SJSA1 (cell line): ENCODE measurements at places on chromosomes 4 and X. TPM values are rescaled to one million over a fixed set of nuclear protein-coding genes. Genes with fewer than 3 reads are reported as not detected.
A peak's percentile ranks its signal among the peaks of the same experiment; 100 is the strongest.

DNA sequence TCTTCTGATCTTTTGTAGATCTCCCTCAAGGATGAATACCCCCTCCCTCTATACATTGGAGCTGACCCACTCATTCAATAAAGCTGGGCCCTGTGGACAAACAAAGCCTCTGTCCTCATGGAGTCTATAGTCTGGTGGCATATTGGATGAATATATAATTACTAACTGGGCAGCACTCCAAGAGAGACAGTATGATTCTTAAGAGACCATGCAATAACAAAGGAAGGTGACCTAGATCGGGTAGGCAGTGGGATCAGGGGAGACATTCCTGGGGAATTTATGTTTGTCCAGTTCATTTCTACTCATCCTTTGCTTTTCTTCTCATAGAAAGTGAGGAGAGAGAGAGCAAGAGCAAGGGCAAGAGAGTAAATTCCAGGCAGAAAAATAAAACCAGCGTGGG lies 23.5 kb upstream of the CXCL13 start:
- H3K27ac ChIP-seq, result no peak overlapping the region
- no peak for DNase-seq
- H3K4me3 ChIP-seq, result no peak overlapping the region
- peaks cover 35% of the 10 kb centered on the region for H3K4me1 ChIP-seq

DNA sequence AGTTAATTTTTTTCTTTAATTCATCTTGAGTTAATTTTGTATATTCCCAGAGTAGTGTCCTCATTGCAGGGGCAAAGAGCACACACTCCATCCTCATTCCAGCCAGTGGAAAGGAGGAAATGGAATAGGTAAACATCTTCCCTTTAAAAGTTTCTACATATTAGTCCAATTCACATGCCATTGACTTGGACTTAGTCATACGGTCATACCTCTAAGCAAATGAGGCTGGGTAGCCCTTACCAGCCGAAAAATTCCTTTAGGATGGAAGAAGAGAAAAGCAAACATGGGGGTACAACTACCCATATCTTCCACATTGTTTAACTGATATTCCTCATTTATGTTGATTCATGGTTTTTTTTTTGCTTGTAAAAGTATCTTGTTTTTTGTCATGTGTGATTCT lies 37.4 kb upstream of the NDP start:
- H3K4me3 ChIP-seq, result no peak overlapping the region
- no peaks in the 10 kb centered on the region for H3K36me3 ChIP-seq
- DNase-seq, result no peak

GRCh38 chr4:101178731-101179130 lies 168.6 kb downstream of the PPP3CA start:
- no peaks in the 10 kb centered on the region for H3K27me3 ChIP-seq
- no peak for DNase-seq
- H3K4me3 ChIP-seq, result no peak overlapping the region
- H3K36me3 ChIP-seq, result no peaks in the 10 kb centered on the region
- 0 out of 2 replicates have a peak, but pooled peaks cover 4% of the 10 kb centered on the region for H3K4me1 ChIP-seq

DNA sequence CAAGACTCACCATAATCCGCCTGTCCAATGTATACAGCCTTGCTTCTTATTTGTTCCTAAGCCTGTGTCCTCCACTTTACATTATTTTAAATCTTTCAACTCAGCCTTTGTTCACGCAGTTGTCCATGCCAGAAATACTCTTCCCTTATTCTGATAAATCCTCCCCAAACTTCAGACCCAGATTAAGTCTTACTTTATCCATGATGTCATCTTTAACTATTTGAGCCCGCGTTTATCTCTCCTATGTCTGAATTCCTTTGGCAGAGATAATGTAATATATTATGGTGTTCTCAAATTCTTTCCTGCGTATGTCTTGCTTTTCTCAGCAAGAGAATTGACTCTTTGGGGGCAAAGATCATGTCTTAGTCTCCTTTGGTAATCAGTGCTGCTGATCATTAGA lies 129.6 kb downstream of the LUZP4 start:
- no peak for DNase-seq
- H3K4me1 ChIP-seq, result peaks cover 2% of the 10 kb centered on the region
- no peak overlapping the region for H3K27ac ChIP-seq
- no peaks in the 10 kb centered on the region for H3K36me3 ChIP-seq
- H3K27me3 ChIP-seq, result no peaks in the 10 kb centered on the region

DNA sequence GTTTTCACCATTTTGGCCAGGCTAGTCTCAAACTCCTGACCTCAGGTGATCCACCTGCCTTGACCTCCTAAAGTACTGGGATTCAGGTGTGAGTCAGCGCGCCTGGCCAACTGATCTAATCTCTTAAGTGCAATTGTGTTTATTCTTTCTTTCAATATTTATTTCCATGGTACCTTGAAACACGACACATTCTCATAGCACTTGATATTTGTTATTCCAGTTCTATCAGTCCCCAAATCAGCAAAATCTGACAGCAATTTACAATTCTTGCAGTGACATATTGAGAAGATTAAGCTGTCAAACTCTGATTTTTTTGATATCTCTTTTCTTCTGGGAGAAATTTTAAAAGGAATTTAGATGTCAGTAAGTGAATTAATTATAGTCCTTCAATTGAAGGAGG lies 218.1 kb upstream of the FAT4 start:
- no peaks in the 10 kb centered on the region for H3K36me3 ChIP-seq
- H3K4me1 ChIP-seq, result peaks cover 4% of the 10 kb centered on the region
- no peak overlapping the region for H3K27ac ChIP-seq
- DNase-seq, result no peak
- no peaks in the 10 kb centered on the region for H3K27me3 ChIP-seq

- H3K36me3 ChIP-seq, result peaks cover 24% of the 10 kb centered on the region
- peaks cover 37% of the 10 kb centered on the region for H3K4me1 ChIP-seq
- no peak for DNase-seq
- H3K4me3 ChIP-seq, result no peak overlapping the region
Observed at GRCh38 chr4:55186123-55186522, 60.7 kb upstream of the KDR start.

DNA sequence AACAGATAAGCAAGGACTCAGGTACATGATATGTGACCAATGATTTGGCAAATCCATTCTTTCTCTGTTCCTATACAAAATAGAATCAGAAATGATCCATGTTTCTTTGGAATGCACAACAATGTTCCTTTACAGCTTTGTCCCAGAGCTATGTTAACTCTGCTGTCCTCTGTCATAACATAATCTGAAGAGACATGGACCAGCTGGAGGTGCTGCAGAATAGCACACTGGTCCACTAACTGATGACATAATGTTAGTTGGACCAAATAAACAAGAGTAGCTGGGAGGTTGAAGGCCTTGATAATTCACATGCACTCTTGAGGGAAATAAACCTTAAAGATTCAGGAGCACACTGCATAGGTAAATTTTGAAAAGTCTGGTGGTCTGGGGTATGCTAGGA lies 23.0 kb upstream of the DHX15 start:
- no peak overlapping the region for H3K4me3 ChIP-seq
- no peaks in the 10 kb centered on the region for H3K36me3 ChIP-seq
- H3K27me3 ChIP-seq, result no peaks in the 10 kb centered on the region

GRCh38 chr4:38065176-38065575 lies 105.0 kb downstream of the PTTG2 start:
- H3K4me3 ChIP-seq, result no peak overlapping the region
- H3K27me3 ChIP-seq, result no peaks in the 10 kb centered on the region
- H3K27ac ChIP-seq, result no peak overlapping the region
- H3K4me1 ChIP-seq, result peaks cover 12% of the 10 kb centered on the region
- H3K36me3 ChIP-seq, result no peaks in the 10 kb centered on the region; the same call in 1 of the 2 replicates
- DNase-seq, result no peak

DNA sequence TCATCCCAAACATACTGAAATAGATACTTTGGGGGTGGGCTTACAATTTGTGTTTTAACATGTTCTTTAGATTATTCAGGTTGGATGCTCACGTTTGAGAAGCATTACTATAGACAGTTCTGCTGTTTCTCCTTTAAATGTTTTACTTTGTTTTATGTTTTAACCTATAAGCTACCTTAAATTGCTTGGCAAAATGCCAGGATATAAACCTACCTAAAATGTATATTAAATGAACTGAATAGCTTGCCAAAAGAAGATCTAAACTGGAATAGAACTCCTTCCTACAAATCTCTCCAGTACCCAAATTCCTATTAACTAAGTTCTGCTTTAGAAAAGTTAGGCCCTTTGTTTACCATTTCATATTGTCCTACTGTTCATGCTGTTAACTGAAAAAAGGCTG lies 124.4 kb downstream of the TBX22 start:
- H3K36me3 ChIP-seq, result no peaks in the 10 kb centered on the region
- H3K27me3 ChIP-seq, result no peaks in the 10 kb centered on the region
- DNase-seq, result no peak
- H3K4me3 ChIP-seq, result no peak overlapping the region
- no peak overlapping the region for H3K27ac ChIP-seq
- no peaks in the 10 kb centered on the region for H3K4me1 ChIP-seq

DNA sequence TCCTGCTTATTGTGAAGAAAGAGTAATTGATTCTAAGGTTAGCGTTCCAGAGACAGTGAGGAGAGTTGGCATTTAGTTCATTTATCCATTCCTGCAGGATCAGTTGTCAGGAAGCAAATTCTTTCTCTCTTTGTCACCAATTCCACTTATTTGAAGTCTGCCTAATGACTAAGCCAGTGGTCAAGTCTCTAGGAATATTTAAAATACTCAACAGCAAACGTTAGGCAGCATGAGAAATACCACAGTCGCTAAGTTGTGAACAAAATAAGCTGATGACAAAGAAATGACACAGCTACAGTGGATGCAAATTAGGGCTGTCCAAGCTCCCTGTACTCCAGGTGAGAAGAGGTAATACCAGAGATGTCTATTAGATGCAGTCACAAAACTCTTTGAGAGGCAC lies 6.6 kb upstream of the MAGEB17 start:
- no peaks in the 10 kb centered on the region for H3K27me3 ChIP-seq
- no peak overlapping the region for H3K4me3 ChIP-seq
- peak; percentile 78 for DNase-seq
- H3K36me3 ChIP-seq, result no peaks in the 10 kb centered on the region

- no peak overlapping the region for H3K27ac ChIP-seq
- no peaks in the 10 kb centered on the region for H3K27me3 ChIP-seq
- no peaks in the 10 kb centered on the region for H3K4me1 ChIP-seq
- DNase-seq, result no peak
Observed at GRCh38 chr4:84750260-84750959, 167.5 kb downstream of the CDS1 start.

- H3K36me3 ChIP-seq, result no peaks in the 10 kb centered on the region
- no peak for DNase-seq
- H3K27me3 ChIP-seq, result no peaks in the 10 kb centered on the region
- no peak overlapping the region for H3K27ac ChIP-seq
Observed at GRCh38 chr4:158155656-158156356, 17.0 kb downstream of the GASK1B start.

DNA sequence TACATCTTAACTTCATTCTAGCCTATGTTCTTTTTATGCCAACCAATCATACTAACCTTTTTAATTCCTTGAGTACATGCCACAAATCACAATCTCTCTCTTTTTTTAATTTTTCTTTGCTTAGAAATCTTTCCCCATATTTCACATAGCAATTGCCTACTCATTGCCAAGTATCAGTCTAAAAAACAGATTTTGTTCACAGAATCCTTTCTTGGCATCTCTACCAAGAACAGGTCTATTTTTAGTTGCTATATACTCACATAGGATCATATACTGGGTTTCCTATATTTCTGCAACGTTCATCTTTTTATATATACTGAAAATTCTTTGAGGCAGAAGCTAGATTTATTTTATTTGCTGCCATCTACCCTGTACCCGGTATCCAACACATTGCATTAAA lies 292.1 kb downstream of the GASK1B start:
- no peak for DNase-seq
- no peak overlapping the region for H3K27ac ChIP-seq
- H3K36me3 ChIP-seq, result no peaks in the 10 kb centered on the region

DNA sequence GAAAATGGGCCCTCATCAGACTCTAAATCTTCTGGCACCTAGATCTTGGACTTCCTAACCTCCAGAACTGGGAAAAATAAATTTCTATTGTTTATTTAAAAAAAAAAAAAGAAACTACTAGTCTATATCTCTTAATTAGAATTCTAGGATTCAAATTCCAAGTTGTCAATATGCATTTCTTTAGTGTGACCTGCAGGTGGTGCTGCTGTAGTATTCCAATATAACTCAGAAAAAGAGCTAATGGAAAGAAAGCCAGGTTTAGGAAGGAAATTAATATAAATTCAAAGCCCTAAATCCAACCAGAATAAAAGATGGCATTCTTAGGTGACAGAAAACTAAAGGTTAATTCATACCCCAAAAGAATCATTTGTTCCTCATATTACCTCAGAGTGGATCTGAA lies 80.0 kb upstream of the NALF2 start:
- DNase-seq, result no peak
- no peak overlapping the region for H3K4me3 ChIP-seq
- H3K4me1 ChIP-seq, result no peaks in the 10 kb centered on the region
- no peak overlapping the region for H3K27ac ChIP-seq

DNA sequence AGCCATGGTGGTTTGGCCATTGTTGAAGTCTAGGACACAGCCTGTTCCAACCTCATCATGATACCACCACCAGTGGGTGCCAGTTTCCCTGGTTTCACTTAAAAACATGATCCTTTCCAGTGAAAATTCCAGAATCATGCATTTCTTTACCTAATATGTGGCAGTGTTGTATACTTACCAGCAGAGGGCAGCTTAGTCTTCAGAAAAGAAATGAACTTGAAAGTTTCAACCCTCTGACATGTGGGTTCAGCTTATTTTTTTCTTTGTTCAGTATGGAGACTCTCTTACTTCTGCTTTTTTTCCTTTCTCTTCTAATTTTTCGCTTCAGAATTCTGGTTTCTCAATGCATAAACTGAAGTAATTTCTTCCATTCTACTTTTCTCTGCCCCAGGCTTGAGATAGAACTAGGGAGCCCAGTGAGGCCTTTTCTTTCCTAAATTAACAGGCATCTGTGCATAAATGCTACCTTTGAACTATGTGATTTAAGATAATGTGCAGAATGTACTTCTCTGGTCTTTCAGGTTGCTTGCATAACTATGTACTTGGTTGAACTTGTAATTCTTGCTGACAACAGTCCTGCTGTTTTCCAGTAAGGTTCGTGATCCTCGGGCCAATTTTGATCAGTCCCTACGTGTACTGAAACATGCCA lies 10.7 kb downstream of the LIAS start:
- 0 out of 2 replicates have a peak, but pooled peaks cover 6% of the 10 kb centered on the region for H3K4me1 ChIP-seq
- H3K27ac ChIP-seq, result 0 out of 2 replicates have a peak overlapping the region, but pooled peaks have one; percentile 6
- H3K27me3 ChIP-seq, result no peaks in the 10 kb centered on the region
- H3K36me3 ChIP-seq, result peaks cover 9% of the 10 kb centered on the region; the same call in 1 of the 2 replicates
- peak; percentile 67 for DNase-seq

KCND1 gene
- 0.18 TPM in 1 of 2 replicates, not detected in the other for total RNA-seq

TMEM271 gene
- total RNA-seq, result not detected in 2 replicates

DLG3 gene
- total RNA-seq, result 16.6 and 19.4 TPM in 2 replicates

CLIC2 gene
- total RNA-seq, result 0.08 and 0.41 TPM in 2 replicates

MAGEE2 gene
- not detected in 2 replicates for total RNA-seq

MAGEA1 gene
- not detected in 2 replicates for total RNA-seq
